Pulmonary artery endothelial cell (primary cell): ENCODE measurements at places on chromosomes 11 and 22.

- no peak for DNase-seq
Measured at GRCh38 chr11:2813141-2813908, 72.2 kb downstream of the CDKN1C start.

GRCh38 chr11:123073343-123074057 lies 11.6 kb upstream of the HSPA8 start:
- DNase-seq = no peak

DNA sequence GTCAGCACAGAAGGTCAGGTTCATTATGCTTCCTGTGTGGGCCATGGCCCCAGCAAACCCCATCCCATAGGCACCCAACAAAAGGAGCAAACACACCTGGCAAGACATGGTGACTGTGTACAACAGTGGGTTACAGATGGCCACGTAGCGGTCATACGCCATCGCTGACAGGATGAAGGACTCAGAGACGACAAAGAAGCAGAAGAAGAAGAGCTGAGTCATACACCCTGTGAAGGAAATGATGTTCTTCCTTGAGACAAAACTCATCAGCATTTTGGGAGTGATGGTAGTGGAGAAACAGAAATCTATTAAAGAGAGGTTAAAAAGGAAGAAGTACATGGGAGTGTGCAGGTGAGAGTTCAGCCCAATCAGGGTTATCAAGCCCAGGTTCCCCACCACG lies 309 bp downstream of the OR8B12 start:
- DNase-seq = no peak

- no peak for DNase-seq
Measured at GRCh38 chr11:73760135-73760678, 667 bp downstream of the RAB6A start.

DNA sequence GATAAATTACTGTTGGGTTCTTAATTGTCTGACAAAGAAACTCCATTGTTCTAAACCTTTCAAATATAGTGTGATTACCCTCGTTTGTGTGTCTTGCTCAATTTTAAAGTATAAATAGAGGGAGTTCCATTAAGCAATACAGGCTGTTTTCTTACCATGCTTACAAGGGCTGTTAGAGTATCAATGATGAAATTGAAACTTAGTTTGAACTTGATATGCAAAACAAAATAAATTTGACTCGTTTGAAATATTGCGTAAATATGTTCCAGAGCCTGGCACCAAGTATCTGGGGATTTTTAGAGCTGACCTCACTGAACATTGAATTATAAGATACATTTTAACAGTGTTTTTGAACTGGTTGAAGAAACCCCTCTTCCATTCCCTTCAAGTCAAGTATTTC lies 31.7 kb downstream of the TEAD1 start:
- no peak for DNase-seq

DNA sequence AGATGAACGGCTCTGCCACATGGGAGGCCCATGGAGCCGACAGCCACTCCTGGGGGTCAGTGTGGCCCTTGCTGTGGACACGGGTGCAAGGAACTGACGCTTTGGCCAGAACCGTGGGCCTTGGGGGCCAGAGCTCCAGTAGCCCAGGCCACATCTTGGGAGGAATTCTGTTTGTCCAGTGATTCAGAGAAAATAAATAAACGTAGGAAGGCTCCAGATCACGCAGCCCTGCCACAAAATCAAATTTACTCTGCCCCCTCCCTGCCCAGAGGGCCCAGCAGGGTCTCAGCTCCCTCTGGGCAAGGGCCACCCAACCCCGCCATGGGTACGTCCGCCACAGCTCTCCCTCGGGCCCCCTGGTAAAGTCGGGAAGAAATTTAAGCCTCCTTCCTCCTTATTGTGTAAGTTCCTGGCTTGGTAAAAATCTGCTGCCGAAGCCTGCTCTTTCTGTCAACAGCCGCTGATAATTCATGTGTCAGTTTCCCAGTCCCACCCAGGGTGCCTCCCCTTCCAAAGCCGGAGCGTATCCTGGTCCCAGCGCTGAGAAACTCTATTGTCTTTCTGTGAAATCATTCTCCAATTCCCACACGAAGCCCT lies 6.9 kb upstream of the MUC5AC start:
- no peak for DNase-seq

DNA sequence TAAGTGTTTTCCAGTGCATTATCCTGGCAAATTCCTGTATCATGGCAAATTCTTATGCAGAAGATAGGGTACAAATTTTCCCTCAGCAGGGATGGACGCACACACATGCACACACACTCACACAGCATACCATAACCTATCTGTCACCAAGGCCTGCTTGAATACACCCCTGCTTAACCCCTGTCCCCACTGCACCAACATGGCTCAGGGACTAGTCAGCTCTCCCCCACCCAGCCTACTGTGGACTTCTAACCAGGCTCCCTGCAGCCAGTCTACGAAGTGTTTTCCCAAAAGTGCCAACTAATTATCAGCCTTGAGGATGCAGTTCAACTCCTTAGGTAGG lies 63.1 kb downstream of the RAB30 start:
- no peak for DNase-seq

DNA sequence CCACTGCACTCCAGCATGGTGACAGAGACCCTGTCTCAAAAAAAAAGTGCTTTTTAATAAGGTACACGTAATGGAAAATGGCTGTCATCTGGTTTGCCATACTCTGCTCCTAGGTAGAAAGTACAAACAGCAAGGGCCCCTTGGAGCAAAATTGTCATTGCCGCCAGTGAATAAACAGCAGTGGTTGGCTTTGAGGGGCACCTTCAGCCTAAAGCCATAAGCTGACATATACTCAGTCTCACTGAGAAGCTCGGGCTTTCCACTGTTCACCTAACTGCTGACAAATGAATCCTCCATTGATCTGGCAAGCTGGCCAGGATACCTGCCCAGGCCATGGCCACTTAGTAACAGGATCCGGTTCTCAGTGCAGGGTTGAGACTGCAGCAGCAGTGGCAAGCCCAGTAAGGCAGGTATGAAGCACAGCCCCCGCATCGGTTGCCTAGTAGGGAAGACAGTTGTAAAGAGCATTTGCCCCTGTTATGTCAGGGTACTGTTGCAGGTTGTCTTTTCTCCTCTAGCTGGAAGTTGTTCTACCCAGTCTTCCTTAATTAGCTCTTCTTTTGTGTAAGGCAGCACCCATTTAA lies 38.8 kb downstream of the MARK2 start:
- no peak for DNase-seq

GRCh38 chr22:46337870-46338269 lies 2.4 kb downstream of the TRMU start:
- no peak for DNase-seq

DNA sequence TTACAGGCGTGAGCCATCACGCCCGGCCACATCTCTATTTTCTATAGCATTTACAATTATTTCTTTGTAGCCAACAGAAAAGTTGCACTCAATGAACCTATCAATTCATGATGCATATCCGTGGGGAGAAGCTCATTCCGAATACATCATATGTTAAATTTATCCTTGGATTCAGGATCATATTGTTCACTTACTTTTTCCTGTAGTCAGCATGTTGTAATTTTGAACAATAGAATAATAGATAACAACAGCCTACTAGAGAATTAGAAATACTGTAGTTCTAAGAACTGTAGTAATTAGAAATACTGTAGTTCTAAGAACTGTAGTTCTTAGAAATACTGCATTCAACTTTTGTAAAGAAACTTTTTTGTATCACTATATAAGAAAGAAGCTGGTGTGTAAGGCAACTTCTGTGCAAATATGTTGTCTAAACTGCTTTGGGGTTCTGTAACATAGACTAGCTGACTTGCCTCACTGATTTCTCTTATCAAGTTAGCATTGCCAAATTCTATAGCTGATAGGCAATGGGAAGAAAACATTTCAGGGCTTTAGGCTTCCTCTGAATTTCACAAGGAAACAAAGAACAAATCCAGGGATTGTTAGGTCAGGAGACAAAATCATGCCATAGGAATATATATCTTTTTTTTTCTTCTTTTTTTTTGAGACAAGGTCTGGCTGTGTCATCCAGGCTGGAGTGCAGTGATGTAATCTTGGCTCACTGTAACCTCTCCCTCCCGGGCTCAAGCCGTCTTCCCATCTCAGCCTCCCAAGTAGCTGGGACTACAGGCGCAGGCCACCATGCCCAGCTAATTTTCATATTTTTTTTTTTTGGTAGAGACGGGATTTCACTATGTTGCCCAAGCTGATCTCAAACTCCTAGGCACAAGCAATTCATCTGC lies 91.9 kb downstream of the CSTPP1 start:
- DNase-seq = no peak

DNA sequence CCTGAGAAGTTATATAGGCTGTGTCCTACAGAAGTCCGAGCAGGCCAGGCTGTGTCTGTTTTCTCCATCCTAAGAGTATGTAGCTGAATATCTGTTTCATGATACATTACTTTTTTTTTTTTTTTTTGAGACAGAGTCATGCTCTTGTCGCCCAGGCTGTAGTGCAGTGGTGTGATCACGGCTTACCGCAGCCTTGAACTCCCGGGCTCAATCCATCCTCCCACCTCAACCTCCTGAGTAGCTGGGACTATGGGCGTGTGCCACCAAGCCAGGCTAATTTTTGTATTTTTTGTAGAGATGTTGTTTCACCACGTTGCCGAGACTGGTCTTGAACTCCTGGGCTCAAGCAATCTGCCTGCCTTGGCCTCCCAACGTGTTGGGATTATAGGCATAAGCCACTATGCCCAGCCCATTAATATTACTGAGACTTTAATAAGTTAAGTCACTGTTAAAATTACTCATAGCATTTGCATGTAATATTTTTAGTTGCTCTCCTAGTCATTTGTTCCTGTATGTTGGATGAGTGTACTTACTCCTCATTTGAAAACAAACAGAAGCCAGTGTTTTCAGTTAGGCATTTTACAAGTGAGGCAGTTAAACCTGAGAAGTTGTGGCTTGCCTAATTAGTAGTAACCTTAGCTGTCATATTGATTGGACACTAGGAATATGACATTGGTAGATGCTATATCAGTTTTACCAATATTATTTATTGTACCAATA lies 26.1 kb downstream of the DRG1 start:
- no peak for DNase-seq
